Progenitor cell of endocrine pancreas (in vitro differentiated cells): ENCODE measurements at places on chromosomes 2 and 18. TPM values are rescaled to one million over a fixed set of nuclear protein-coding genes. Genes with fewer than 3 reads are reported as not detected.

Gene SNTG2
- total RNA-seq: 0.50 and 0.62 TPM in 2 replicates

DNA sequence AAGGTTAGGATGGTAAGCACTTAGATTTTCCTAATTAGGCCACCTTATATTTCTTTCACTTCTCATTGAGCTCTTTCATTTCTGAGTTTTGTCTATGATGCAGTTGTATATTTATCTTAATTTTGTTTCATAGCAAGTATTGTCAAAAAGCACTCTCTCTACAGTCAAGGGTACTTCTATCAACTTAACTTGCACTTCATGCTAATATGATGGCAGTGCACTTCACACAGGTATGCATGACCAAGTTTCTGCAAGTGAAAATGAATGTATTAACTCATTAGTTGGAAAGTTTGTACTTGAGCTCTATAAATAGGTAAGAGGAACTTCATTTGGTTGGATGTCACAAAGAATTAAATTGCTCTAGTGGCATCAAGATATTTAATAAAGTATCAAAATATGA lies 51.5 kb upstream of the CDH19 start:
- H3K27ac ChIP-seq: no peak overlapping the region
- DNase-seq: no peak
- H3K36me3 ChIP-seq: no peaks in the 10 kb centered on the region
- H3K27me3 ChIP-seq: no peaks in the 10 kb centered on the region
- no peaks in the 10 kb centered on the region for H3K4me1 ChIP-seq
- no peak overlapping the region for H3K4me3 ChIP-seq

Gene KCNJ3
- total RNA-seq: 9.6 TPM in 2 replicates

GRCh38 chr2:29040552-29040951 lies 33.8 kb downstream of the PCARE start:
- peaks cover 9% of the 10 kb centered on the region for H3K4me1 ChIP-seq
- no peaks in the 10 kb centered on the region for H3K36me3 ChIP-seq
- no peak overlapping the region for H3K27ac ChIP-seq
- no peak overlapping the region for H3K4me3 ChIP-seq
- DNase-seq: no peak
- no peaks in the 10 kb centered on the region for H3K27me3 ChIP-seq

Gene UPP2
- not detected in 2 replicates for total RNA-seq

Gene ERBB4
- total RNA-seq: 43.8 and 51.7 TPM in 2 replicates

- peaks cover 5% of the 10 kb centered on the region for H3K4me1 ChIP-seq
- H3K36me3 ChIP-seq: no peaks in the 10 kb centered on the region
- H3K27me3 ChIP-seq: no peaks in the 10 kb centered on the region
- H3K27ac ChIP-seq: no peak overlapping the region
Observed at GRCh38 chr2:84041506-84041905, 417.6 kb downstream of the SUCLG1 start.
